Ovary (tissue), 10 donors: ENCODE measurements at places on chromosomes 3 and 15. TPM values are rescaled to one million over a fixed set of nuclear protein-coding genes. Genes with fewer than 3 reads are reported as not detected.
A peak's percentile ranks its signal among the peaks of the same experiment; 100 is the strongest.

GRCh38 chr3:46284981-46285683 is 42.9 kb downstream of the CCR3 start:
- no peak for DNase-seq

DNA sequence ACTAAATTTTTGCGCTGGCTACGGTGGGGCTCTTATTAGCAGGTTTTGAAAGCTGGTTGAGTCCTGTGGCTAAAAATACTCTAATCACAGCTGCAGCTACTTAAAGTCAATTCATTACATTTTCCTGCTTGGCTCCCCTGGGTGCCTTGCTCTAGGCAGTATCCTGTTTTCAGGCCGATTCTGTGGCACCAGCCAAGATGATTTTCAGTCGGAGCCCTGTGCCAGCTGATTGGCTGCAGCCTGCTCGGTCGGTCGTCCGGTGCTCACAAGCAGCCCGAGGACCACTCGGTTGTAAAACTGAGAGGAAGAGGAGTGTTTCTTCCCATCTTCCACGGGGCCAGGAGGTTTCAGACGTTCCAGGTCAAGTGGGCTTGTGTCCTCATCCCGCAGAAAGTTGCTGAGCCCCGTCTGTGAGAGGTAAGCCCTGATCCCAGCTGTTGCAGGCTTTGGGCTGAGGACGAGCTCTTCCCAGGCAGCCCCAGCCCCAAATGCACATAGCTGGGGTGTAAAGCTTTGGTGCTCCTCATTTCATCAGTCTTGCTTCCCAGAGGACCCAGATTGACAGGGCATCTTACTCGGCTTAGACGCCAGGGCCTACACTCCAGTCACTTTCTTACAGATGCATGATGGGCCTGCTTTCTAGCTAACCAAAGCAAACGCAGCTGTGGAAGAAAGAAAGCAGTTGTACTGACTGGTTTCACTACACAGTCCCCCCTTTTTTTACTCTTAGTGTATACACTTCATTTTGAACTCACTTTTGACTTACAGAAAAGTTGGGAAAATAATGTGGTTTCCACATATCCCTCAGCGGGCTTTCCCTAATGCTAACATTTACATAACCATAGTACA is 15.9 kb downstream of the LYSMD4 start:
- DNase-seq: peak; percentile 53

The IL17RB gene
- 1.1 TPM for total RNA-seq

- DNase-seq: no peak
Measured at GRCh38 chr3:197269024-197269423, 29.4 kb downstream of the DLG1 start.

The GOLGA8S gene
- total RNA-seq: 0.53 TPM

DNA sequence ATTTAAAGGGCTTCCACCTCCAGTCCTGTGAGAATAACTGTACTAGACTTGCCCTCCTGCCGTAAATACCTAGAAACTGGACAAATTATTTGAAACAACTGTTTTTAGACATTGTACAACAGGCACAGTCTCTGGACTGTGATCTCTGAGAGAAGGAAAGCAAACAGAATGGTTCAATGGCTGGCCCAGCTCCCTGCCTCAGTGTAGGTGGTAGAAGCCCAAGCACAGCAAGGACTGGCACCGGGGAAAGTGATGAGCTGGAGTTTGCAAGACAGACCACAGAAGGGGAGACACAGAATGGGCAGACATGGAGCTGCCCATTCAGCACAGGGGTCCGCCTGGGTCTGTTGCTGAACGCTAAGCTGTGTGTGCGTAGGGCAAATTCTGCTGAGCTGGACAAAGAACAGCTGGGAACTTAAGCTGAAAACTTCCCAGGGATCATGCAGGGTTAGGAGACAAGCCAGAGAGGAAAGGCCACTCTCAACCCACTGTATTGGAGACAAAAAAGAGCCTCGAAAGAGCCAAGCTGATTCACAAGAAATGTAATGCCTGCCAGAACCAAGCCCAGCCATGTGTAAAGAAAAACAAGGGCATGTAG is 52.6 kb upstream of the SEC61A1 start:
- DNase-seq: no peak

- peak; percentile 37 for DNase-seq
Measured at GRCh38 chr15:73601451-73602445, 31.4 kb downstream of the NPTN start.

The CAND2 gene
- 21.1 TPM for total RNA-seq

DNA sequence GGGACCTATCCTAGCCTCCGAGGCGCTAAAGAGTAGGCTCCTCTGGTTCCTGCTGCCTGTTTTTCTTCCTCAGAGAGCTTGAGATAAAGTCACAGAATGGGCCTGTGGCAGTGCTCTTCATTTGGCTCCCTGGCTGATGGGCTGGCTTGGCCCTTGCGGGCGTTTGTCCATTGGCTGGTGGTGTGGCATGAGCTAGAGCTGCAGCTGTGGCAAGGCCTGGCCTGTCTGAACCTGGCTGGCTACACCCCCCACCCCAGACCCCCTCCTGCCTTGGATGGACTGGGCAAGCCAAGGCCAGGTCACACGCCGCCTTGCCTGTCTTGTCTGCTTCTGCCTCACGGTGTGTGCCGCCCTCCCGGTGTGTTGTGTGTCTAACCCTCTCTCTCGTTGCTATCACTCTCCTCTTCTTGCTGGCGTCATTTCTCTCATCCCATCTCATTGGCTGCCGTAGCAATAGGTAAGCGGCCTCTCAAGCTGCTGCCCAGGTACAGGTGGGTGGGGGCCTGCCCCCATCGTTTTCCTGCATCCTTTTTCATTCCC is 3.2 kb downstream of the AP2M1 start:
- peak; percentile 37 for DNase-seq

DNA sequence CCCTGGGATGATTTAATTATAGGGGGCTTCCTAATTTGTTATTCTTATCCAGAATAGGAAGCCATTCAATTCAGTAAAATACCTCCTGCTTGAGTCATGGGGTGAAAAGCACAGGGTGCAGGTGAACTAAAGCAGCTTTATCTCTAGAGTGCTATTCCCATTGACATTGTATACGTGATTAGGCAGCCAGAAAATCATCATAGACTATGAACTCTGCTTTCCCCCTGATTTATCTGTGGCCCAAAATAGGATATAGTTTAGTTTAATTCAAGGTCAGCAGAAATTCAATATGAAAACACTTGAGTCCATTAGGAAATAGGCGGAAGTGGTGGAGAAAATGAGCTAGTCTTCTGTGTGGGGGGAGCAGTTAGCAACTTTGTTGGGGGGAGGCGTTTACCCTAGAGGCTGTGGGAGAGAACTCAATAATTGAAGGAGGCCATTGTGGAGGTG is 18.2 kb upstream of the PRKCI start:
- DNase-seq: no peak

GRCh38 chr15:57624730-57625129 is 33.0 kb downstream of the MYZAP start:
- DNase-seq: no peak

- DNase-seq: peak; percentile 61
Measured at GRCh38 chr15:63195569-63196015, 6.2 kb downstream of the RAB8B start.

DNA sequence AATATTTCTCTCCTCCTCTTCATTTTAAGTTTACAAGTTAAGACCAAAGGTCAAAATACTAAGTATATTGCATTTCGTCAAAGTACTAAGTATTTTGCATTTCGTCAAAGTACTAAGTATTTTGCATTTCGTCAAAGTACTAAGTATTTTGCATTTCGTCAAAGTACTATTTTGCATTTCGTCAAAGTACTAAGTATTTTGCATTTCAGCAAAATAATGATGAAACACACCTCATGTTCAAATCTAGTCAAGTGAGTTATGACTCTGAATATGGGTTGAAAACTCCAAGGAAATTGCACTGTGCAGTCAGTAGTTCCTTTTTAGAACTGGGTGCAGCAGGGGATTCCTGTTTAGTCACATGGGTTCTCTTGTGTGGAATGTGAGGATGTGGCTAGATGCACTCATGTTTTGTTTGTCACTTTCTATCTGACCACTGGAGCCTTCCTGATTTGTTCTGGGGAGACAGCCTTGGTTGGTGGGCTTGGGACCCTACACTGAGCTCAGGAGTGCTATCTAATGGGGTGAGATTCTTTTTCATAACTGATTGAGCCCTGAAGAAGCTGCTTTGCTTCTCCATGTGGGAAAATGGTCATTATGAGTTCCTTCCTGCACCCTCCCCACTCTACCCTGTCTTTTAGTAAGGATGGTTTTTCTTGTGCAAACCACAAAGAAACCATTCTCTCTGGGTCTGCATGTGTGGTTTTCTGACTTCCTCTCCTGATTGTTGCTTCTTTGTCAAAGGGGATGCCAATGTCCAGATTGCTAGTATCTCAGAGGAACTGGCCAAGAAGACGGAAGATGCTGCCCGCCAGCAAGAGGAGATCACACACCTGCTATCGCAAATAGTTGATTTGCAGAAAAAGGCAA is 73.4 kb downstream of the CCK start:
- DNase-seq: no peak

DNA sequence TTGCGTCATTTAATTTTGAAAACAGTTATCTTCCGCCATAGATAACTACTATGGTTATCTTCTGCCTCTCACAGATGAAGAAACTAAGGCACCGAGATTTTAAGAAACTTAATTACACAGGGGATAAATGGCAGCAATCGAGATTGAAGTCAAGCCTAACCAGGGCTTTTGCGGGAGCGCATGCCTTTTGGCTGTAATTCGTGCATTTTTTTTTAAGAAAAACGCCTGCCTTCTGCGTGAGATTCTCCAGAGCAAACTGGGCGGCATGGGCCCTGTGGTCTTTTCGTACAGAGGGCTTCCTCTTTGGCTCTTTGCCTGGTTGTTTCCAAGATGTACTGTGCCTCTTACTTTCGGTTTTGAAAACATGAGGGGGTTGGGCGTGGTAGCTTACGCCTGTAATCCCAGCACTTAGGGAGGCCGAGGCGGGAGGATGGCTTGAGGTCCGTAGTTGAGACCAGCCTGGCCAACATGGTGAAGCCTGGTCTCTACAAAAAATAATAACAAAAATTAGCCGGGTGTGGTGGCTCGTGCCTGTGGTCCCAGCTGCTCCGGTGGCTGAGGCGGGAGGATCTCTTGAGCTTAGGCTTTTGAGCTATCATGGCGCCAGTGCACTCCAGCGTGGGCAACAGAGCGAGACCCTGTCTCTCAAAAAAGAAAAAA is 1.2 kb downstream of the B2M start:
- DNase-seq: peak; percentile 67

The ZNF620 gene
- total RNA-seq: 3.7 TPM

DNA sequence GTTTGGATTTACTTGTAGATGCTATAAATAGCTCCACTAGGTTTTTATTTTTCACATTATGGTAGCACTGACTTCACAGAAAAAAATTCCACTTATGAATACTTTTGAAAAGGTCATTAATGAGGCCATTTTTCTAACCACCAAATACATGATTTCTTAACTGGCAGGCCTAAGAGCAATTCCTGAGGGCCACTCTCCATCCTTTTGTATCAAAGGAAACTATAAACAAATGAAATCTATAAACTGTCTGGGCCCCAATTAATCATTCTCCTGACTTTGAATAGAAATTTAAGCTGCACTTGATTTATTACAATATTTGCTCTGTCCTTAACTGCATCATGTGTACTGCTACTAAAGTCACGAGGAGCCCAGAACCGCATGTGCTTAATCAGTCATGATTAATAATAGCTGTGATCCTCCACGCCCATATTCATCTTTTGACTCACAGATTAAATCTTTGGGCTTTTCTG is 25.1 kb upstream of the MTMR10 start:
- DNase-seq: no peak

- DNase-seq: no peak
Measured at GRCh38 chr3:174098746-174099145, 701.2 kb downstream of the NLGN1 start.

GRCh38 chr3:193250492-193250891 is 9.5 kb downstream of the PLAAT1 start:
- no peak for DNase-seq

The SENP8 gene
- 4.4 TPM for total RNA-seq

The PDCD6IP gene
- 156 TPM for total RNA-seq

DNA sequence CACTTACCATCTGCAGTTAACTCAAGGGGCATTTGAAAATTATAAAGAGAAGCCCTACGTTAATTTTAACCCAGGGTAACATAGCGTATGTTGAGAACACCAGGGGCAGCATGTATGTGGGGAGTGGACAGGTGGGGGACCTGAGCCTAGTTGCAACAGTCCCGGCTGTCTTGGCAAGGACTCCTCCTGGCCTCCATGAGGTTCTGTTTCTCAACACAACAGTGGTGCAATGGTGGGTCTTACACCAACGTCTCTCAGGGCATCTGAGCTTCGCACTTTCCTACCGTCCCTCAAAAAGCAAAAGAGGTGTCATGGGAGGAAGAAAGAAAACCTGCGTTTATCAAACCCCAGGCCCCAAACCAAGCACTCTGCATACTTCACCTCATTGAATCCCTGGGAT is 50.6 kb downstream of the MGLL start:
- no peak for DNase-seq

- DNase-seq: peak; percentile 26
Measured at GRCh38 chr3:129936757-129937156, 37.8 kb upstream of the TRH start.

DNA sequence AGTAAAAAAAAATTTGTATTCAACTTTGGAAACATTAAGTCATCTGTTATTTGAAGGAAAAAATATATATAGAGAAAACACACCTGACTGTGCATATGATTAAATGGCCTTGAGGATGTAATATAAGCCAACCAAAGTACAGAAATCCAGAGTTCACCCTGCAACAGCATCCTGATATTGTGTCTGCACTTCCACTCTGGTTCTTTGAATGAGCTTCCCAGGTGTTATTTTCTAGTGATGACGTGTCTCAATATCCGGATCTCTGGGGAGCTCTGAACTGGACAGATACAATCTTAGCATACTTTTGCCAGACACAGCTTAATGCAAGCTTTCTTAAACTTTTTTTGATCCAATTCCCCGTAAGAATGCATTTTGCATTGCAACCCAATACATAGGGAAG is 19.5 kb upstream of the PIK3CB start:
- DNase-seq: no peak

- DNase-seq: no peak
Measured at GRCh38 chr3:184485241-184485640, 76.3 kb upstream of the EPHB3 start.

- no peak for DNase-seq
Measured at GRCh38 chr15:59862191-59863155, 141.6 kb upstream of the FOXB1 start.

DNA sequence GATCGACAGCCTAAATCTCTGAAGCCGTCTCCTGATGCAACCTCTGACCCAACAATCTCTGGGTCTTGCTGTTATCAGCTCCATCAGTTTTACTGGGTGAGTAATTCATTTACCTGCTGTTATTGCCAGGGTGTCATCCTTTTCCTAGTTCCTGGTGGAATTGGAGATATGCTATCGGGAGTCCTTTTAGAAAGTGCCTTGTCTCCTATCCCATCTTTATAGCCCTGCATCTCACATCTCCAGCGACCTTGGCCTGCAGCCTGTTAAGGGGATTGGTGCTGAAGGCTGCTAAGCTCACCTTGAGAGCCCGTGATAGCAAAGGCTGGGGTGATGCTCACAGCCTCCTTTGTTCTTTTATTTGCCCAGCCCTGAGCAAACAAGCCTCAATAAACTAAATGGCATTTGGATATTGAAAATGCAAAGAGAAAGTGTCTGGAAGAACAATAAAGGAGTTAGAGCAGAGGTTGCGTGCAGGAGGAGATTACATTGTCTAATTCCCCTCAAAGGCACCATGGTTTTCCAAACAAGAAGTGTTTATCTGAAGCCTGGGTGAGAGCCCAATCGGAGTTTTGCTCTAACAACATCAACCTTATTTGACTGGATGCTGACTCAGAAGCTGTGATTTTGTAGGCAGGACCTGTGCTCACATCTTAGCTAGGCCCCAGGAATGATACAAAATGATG is 101.8 kb downstream of the RPLP1 start:
- no peak for DNase-seq

The CYP8B1 gene
- not detected for total RNA-seq

The KCNH8 gene
- 0.24 TPM for total RNA-seq
